ENCODE measurements at places on chromosomes 4 and X.

GRCh38 chrX:20067709-20068561, 48.8 kb downstream of the MAP7D2 start:
- no peak for DNase-seq

DNA sequence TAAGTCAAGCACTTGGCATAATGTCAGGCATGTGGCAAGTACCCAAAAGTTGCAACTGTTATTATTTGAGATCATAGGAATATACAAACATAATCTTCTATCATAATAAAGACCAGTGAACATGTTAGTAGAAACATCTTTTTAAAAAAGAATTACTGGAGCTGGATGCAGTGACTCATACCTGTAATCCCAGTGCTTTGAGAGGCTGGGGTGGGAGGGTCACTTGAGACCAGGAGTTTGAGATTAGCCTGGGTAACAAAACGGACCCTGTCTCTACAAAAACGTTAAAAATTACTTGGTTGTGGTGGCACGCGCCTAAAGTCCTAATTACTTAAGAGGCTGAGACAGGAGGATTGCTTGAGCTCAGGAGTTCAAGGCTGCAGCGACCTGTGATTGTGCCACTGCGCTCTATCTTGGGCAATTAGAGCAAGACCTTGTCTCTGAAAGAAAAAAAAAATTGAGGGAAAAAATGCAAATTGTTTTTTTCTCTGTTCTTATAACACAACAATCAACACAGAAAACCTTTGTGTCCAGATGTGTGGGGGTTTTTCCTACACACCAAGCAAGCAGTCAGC, 284.3 kb downstream of the ARHGAP10 start:
- no peak for DNase-seq

DNA sequence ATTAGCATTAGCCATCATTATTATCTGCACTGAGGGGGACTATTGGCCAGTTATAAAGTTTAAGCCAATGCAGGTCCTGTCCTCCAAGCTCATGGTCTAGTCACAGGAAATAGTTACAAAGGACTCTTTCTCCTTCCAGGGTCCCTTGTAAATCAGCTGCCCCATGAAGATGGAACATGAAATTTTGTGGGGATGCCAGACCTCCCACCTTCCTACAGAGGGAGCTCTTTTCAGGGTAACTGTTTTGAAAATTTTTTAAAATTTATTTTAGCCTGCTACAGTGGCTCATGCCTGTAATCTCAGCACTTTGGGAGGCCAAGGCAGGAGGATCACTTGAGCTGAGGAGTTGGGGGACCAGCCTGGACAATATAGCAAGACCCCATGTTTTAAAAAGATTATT, 124.4 kb upstream of the SLC34A2 start:
- no peak for DNase-seq

DNA sequence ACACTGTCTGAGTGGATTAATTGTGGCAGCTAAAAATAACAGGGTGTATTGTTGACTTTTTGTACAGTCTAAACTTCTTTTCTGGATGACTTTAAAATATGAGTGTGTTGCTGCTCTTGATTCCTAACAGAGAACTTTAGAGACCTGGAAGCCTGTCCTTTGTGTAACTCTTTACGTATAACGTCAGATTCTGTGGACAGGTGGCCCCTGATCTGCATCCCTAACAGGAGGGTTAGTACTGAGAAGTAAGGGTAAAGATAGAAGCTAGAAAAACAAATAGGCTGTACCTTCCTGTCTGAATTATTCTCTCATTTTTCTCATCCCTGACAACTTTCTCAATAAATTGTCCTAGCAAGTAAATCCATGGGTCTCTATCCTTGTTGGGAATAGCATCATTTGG, 105.7 kb upstream of the LIMCH1 start:
- no peak for DNase-seq

GRCh38 chr4:169241464-169241863, 29.3 kb downstream of the SH3RF1 start:
- DNase-seq = no peak

DNA sequence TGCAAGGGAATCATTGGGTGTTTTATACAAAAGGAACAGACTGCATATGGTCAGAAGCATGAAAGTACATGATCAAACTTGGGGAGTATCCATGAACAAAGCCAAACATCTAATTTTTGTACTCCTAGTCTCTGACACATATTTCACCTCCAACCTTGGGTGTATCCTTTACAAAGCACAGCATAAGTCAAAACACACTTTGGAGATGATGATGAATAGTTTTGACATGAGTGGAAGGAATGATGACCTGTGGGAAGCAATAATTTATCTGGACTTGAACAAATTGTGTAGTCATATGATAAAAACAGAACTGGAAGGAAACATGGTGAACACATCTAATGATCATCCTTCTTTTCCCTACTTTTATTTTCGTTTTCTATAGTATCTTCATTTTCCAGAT, 108.7 kb upstream of the PLS3 start:
- DNase-seq = no peak

DNA sequence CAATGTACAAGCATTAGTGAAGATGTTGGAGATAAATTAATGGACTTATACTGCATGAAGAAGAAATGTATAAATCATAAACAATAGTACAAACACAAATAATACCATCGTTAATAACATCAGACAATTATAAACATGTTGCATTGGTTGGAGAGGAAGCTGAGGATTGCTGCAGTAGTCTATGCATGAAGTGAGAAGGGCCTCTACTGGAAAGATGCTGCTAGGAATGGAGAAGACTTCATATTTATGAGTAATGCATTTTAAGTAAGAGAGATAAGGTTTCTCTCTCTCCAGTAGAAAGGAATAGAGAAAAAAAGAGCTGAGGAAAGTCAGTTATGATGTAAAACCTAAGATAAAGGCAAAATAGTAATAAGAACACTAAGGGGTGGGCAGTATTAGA, 247.8 kb downstream of the GRID2 start:
- DNase-seq = no peak

DNA sequence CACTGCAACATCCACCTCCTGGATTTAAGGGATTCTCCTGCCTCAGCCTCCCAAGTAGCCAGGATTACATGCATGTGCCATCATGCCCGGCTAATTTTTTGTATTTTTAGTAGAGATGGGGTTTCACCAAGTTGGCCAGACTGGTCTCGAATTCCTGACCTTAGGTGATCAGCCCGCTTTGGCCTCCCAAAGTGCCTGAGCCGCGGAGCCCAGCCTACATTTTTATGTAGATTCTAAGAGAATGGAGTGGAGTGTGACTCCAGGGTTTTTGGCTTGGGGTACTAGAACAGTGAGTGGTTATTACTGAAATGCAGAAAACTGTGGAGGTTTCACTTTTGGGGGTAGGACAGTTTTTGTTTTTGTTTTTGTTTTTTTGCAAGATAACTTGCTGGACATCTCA, 806.0 kb downstream of the ADGRL3 start:
- no peak for DNase-seq

DNA sequence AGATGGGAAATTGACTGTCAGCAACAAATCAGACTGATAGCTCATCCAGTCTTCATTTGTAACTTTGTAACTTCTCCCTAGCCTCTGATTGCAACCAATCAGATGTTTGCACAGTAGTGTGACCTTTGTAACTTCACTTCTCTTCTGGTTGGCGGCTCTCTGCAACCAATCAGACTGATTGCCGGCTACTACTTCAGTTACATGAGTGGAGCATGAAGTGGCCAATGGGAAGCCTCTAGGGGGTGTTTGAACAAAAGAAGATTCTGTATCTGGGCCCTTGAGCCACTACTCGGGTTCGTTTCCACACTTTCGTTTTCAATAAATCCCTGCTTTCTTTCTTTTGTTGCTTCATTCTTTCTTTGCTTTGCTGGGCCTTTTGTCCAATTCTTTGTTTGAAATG, 1285.8 kb downstream of the TECRL start:
- no peak for DNase-seq

DNA sequence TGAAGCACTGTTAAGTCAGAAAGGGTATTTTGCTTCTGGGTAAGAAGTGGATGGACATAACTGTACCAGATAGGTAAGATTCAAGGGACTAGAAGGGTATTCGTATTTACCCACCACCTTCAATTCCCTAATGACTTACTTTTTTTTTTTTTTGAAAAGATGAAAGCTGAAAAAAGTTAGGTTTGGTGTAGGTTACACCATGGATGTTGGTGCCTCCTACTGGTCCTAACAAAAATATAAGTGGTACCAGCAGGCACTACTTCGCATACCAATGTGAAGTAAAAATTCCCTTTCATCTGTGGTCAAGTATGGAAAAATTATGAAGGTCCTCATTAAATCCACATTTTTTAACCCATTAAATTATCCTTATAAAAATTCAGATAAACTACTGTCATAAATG, 7.2 kb downstream of the ANKRD17 start:
- no peak for DNase-seq

- DNase-seq = no peak
These were observed 94.4 kb downstream of the NWD2 start for GRCh38 chr4:37338972-37339371.

- DNase-seq = no peak
These were observed 107.8 kb downstream of the CCSER1 start for GRCh38 chr4:90234916-90235547.

DNA sequence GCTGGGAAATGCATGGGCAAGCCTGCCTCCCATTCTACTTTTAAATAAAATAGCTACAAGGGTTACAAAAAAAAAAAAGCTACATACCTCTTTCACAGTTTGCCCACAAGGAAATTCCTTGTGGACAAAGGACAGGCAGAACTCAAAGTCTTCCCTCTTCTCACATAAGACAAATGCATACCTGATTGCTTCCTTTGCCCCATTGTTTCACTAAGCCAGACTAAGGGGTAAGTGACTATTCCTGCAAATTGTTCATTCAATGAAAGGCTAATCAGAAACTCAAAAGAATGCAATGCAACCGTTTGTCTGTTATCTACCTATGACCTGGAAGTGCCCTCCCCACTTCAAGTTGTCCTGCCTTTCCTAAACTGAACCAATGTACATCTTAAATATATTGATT, 780.6 kb downstream of the FAM133A start:
- no peak for DNase-seq

- no peak for DNase-seq
These were observed 191.1 kb upstream of the NEIL3 start for GRCh38 chr4:177118596-177118995.

GRCh38 chr4:184728858-184729257, 5.0 kb downstream of the CENPU start:
- no peak for DNase-seq

GRCh38 chr4:36385951-36386571, 104.6 kb downstream of the DTHD1 start:
- peak; percentile 14 for DNase-seq

- DNase-seq = peak; percentile 49
These were observed 41.3 kb downstream of the DOCK11 start for GRCh38 chrX:118536687-118537461.

All from stimulated activated CD4-positive, alpha-beta T cell treated with anti-CD3 and anti-CD28 coated beads, Interleukin-4, amount 100 ng/mL, for 24 hours (primary cell).